ENCODE measurements at places on chromosomes 7 and 10. TPM values are rescaled to one million over a fixed set of nuclear protein-coding genes. Genes with fewer than 3 reads are reported as not detected.

DNA sequence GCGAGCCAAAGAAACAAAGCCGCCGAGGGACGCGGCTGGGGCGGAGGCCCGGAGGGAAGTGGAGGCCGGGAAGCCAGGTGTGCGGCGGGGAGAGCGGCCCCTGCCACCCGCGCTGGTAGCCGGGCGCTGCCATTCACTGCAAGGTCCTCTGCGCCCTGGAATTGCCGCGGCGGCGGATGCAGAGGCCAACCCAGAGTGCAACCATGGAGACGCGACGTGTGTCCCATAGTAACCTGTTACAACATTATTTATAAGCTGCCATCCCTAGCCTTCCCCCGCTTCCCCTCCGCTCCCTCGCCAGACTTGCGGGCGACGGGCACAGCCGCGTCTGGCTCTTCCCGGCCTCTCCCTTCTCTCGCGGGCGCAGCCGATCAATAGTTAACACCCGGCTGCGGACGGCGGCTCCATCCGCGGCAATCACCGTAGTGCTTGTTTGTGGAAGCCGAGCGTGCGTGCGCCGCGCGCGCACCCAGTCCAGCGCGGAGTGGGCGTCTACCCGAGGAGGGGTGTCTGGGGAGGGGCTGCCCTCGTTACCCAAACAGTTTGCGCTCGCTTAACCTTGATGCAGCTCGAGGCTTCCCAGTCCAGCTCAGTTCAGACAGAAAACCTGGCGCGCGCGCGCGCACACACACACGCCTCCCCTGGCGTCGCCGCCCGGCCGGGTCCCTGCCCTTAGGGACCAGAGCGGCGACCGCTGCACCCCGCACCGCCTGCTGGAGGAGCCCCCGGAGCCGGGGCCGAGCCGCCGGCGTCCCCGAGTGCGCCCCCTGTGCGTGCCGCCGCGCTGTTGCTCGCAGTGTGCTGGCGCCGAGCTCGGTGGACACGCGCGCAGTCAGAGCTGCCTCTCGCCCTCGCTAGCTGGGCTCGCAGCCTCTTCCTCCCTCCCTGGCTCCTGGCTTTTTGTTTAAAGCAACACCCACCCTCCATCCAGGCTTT, 165.4 kb upstream of the DPP6 start:
- DNase-seq, result no peak

The PRPS1L1 gene
- not detected for total RNA-seq

The C7orf57 gene
- 0.24 TPM for total RNA-seq

DNA sequence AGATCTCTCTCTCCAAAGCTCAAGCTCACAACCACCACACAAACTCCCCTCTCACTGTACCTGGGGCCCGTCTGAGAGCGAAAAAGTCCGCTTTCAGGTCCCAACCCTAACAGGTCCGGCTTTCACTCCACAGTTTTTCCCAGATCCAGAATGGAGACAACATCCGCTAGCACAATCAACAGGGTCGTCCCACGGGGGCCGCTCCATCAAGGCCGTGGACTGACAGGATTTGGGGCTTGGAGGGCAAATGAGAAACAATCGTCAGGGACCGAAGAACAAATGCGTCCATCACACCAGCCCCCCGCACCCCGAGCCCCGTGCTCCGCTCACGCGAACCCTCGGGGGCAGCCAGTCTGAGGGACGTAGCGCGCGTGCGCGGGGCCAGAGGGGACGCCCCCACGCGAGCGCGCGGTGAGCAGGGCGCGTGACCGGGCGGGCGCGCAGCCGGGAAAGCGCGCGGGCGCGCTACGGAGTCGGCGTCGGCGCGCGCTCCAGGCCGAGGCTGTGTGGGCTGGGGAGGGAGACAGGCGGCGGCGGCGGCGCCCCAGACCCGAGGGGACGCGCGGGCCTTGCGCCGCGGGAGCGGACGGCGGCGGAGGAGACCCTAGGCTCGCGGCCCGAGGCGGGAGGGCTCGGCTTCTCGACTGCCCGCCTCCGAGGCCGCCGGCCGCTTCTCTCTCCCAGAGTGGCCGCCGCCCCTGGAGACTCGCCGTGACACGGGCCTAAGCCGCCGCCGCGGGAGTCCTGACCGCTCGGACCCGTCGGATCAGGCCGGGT, at the start of gene SLK:
Gene SLK (plus strand): TSS at position 470 of the 777 bp plus-strand sequence. CDS start 606 bp downstream, outside the sequence.
- peak; percentile 86 for DNase-seq

The IFIT1B gene
- total RNA-seq, result not detected

The CC2D2B gene
- 0.48 TPM for total RNA-seq

The CBLL1 gene
- 21.5 TPM for total RNA-seq

DNA sequence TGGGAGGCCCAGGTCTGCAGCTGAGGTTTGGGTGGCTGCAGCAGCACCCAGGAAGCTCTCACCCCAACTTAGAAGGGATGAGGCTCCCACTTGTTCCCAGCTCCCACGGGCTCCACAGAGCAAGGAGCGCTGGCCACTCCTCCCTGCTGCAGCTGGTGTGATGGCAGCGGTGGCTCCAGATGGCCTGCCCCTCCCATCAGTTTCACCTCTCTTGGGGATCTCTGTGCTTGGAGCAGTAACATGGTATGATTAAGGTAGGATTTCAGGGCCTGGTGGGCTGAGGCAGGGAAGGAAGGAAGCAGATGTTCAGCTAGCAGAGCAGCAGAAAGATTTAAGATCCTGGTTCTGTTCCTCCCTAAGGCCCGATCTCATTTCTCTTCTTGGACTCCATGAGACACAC, 66.8 kb upstream of the KIF5B start:
- no peak for DNase-seq

The HYCC1 gene
- total RNA-seq, result 10.8 TPM

Data from colonic mucosa (tissue), 4 donors.